ENCODE measurements at places on chromosomes 5 and 9. TPM values are rescaled to one million over a fixed set of nuclear protein-coding genes. Genes with fewer than 3 reads are reported as not detected.

Gene PCDHAC1
- total RNA-seq: under 0.01 TPM

Gene NEUROG1
- not detected for total RNA-seq

Gene HSD17B3
- total RNA-seq: not detected

Gene PCDHGB5
- total RNA-seq: 27.7 TPM

Gene GNA14
- 2.6 TPM for total RNA-seq

Gene TMC1
- total RNA-seq: 0.39 TPM

Gene REEP2
- 8.2 TPM for total RNA-seq

Gene IL7R
- total RNA-seq: 75.0 TPM

Gene IL9
- total RNA-seq: not detected

Gene CDH10
- not detected for total RNA-seq

Gene HTR4
- total RNA-seq: 0.11 TPM

Gene IFNE
- total RNA-seq: 6.8 TPM

Gene EFNA5
- 20.1 TPM for total RNA-seq

Gene WNK2
- 0.13 TPM for total RNA-seq

Gene PDE6A
- total RNA-seq: not detected
